ENCODE measurements at places on chromosomes 2 and 18. TPM values are rescaled to one million over a fixed set of nuclear protein-coding genes. Genes with fewer than 3 reads are reported as not detected.

Gene MAB21L4
- 22.2 TPM for total RNA-seq

Gene GBX2
- not detected for total RNA-seq

Gene TRABD2A
- 6.5 TPM for total RNA-seq

Gene SERPINB3
- not detected for total RNA-seq

Gene CNTNAP5
- not detected for total RNA-seq

DNA sequence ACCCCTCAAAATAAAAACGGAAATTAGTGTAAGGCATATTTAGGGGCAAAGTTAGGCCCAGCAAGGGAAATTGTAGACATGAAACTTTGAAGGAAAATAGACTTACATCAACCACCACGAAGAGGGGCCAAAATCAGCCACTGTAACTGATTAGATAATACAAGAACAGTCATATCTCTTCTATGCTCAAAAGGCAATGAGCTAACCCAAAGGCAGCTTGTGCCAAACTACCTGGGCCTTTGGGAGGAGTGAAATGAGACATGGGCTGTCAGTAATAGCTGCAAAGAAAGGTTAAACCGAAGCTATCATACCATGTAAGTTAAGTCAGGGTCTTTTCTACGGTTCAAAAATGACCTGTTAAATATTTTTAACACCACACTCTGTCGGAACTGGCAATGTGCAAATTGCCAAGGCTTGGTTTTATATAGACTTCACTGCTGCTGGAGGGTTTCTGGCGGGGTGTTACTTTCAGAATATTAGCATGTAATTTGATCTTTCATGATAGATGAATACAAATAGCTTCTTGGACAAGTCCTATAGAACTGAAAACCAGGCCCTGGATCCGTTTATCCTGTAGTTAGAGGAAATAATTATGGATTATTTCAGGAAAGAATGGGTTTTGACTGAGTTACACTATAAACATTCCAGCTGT lies 69.6 kb downstream of the ACVR1 start:
- DNase-seq, result no peak

DNA sequence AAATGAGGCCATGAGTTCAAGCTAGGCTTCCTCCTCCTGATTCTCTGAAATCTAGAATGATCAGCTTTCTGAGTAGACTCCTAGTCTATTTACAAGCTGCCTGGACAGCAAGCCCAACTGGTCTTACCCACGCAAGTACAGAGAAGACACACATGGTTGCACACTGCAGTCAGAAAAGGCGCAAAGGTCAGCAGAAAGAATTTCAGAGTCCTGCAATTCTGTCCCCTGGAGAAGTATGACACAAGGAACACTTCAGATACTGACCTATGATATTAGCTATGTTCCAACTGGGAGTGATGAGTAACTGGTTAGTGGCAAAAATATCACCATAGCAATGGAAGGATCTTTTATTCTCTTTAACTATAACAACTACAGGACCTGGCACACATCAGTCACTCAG lies 336.1 kb upstream of the PKDCC start:
- DNase-seq, result no peak

- DNase-seq, result no peak
Observed at GRCh38 chr18:31774477-31774785, 13.8 kb upstream of the SLC25A52 start.

DNA sequence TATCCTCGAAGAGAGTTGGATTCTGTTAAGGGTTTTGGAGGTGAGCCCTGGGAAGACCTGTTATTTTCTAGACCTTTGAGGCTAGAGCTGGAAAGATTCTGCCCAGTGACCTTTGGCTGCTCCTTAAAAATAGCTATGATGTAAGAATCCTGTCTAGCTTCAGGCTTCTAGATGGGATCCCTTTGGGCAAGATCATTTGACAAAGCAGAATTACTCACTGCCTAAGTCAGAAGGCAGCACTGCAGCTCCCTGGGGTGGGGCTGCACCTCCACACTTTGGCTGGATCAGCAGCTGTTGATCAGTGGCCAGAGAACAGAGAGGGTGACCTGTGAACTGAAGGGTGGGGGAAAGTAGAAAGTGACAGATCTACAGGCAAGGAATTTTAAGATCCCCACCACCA lies 103.8 kb downstream of the ASAP2 start:
- DNase-seq, result no peak

DNA sequence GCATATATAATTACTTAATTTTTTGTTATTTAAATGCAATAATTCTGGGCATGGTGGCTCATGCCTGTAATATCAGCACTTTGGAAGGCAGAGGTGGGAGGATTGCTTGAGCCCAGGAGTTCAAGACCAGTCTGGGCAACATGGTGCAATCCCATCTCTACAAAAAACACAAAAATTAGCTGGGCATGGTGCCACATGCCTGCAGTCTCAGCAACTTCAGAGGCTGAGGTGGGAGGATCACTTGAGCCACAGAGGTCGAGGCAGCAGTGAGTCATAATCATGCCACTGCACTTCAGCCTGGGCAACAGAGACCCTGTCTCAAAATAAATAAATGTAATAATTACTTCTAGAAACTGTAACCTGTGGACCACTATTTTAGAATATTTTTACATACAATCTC lies 21.5 kb upstream of the TMEM87B start:
- DNase-seq, result no peak

DNA sequence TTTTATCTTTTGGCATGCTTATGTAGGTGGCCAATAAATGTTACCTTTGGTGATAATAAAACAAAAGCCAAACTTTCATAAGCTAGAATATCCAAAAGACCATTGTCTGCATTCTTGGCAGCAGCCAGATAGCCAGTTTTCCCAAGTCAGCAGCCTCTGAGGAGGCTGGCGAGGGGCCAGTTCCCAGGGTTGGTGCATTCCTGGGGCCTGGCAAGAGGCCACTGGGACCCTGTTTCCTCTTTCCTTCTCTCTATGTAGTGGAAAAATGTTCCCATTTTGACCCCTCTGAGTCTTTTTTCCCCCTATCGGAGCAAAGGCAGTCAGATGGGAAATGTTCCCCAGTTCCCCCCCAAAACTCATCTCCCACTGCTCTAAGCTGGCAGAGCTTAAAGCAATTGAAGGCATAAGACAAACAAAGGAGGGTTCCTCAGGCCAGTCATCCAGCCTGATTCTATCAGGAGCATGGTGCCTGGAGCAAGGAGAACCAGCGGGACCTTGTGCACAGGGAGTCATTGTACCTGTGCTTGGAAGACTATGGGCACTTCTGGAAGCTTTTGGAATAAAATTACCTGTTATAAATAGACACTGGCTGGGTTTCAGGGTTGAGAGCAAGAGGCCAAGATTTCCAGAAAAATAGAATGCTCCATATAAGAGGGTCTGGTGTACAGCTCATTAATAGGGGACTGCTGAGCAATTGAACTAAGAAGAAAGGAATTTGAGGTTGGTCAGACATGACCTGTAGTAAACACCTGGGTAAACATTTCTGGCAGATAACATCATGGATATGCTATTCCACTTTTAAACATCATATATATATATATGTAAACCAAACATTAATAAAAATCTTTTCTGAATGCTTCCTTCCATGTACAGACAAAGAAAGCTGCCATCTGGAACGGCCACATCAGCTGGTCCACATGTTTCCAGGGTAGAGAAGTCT lies 63.4 kb downstream of the NCKAP5 start:
- DNase-seq, result no peak

DNA sequence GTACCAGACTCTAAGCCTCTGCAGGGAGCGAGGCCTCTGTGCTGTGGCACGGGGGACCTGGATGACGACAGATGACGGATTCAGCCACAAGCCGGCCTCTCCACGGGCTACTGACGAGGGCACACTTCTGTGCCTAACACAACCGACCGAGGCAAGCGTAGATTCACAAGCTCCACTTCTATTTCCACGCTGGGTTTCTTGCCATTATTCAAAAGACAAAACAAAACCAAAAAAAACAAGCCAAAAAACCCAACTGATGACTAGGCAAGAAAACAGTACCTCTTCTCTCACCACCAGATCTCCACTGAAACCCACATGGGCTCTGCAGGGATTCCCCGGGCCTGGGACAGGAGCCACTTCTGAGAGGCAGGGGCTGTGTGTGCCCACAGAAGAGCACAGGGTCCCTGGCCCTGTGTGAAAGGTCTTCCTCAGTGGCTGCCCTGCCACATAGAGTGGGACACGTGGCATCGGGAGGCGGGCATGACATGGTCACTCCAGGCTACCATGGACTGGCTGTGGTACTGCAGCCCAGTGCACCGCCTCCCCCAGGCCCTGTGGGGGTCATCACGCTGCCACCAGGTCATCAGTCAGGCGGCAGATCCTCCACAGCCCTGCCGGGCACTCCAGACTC lies 254.7 kb downstream of the HDAC4 start:
- no peak for DNase-seq

DNA sequence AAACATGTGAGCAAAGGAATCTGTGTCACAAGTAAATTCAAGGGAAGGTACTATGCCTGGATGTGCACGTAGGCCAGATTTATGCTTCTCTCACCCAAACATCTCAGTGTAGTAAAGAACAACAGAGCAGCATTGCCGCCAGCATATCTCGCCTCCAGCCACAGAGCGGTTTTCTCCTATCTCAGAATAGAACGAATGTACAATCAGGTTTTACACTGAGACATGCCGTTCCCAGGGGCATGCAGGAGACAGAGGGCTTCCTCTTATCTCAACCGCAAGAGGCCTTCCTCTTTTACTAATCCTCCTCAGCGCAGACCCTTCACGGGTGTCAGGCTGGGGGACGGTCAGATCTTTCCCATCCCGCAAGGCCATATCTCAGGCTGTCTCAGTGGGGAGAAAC lies 175.3 kb downstream of the RPIA start:
- DNase-seq, result no peak

DNA sequence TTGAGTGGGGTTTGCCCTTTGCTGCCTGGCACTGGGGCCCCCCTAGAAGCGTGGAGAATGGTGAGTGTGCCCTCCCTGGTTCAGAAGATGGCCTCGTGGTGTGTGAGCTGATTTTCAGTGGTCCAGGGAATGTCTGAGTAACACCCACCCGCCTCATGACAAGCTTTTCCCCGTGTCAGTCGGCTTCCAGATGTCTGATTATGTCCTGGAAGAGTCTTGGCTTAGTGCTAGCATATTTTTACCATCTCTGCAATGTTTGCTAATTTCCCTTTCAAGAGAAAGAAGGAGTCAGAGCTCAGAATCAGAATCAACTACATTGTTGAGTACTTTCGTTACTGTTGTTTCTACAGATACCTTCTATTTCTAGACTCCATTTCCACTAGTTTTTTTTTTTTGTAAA lies 214.7 kb downstream of the SEPTIN10 start:
- DNase-seq, result no peak

GRCh38 chr2:144679942-144680341 lies 160.0 kb upstream of the ZEB2 start:
- no peak for DNase-seq

DNA sequence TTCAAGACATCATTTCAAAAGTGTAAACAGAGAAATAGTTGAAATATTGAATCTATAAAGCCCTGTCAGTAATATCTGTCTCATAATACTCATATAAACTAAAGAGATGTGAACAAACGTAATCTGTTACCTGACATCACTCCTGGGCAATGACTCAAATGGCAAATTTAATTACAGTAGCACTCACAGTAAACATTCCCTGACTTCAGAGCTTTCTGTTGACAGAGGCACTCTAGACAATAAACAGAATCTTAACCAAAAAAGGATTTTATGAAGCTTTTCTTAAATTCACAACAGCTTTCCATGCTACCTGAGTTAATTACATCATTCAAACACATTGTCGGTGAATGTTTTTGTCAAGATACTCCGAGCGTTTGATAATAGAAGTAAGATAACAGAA lies 128.1 kb upstream of the PDE1A start:
- DNase-seq, result no peak

DNA sequence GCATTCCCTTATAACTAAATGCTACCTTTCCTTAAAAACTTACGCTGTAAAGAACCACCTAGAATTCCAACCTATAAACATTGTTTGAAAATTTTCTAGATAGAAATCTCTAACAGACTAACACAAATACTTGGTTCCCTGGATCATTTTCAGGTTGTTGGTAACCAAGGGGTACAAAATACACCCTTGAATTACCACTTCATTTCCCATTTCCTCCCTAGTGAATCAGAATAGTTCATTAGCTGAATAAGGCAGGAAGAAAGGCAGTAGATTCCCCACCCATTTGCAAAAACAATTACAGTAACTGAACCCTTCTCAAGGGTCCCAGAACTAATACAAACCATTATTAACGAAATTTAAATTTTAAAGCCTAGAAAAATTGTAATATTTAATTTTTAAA lies 5.5 kb downstream of the MEX3C start:
- no peak for DNase-seq

DNA sequence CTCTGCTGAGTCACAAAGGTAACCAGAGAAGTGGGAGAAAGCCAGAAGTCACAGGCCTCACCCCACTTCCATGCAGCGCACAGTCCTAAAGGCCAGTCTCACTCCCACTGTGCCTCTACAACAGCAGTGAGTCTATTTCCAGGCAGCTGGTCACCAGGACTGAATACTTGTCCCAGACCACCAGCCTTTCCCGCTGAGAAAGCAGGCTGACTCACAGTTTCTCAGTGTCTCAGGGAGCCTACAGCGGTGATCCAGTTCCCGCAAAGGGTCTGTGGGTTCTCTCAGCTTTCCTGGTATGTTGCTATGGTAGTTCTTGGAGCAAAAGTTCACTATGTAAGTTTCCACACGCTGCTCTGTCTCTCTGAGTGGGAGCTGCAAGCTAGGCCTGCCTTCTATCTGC lies 622.5 kb downstream of the RNF144A start:
- DNase-seq, result no peak

GRCh38 chr2:31785876-31786275 lies 205.1 kb upstream of the SRD5A2 start:
- DNase-seq, result no peak

DNA sequence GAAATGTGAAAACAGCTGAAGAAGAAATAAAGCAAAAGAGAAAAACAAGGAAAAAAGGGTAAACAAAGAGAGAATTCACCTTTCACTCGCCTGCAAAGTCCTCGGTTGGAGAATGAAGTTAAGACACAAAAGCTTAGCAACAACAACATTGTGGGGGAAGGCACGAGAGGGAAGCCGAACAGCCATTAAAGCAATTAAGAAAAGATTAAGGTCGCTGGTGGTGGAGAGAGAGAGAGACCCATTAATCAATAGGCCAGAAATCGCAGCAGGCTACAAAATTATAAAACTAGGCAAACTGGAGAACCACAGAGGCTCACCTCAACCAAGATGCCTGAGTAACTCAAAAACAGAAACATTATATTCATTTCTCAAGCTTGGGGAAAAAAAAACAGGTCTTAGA lies 120.0 kb upstream of the SIX3 start:
- DNase-seq, result no peak

GRCh38 chr18:76490670-76491472 lies 4.2 kb downstream of the ZNF516 start:
- peak; percentile 87 for DNase-seq

DNA sequence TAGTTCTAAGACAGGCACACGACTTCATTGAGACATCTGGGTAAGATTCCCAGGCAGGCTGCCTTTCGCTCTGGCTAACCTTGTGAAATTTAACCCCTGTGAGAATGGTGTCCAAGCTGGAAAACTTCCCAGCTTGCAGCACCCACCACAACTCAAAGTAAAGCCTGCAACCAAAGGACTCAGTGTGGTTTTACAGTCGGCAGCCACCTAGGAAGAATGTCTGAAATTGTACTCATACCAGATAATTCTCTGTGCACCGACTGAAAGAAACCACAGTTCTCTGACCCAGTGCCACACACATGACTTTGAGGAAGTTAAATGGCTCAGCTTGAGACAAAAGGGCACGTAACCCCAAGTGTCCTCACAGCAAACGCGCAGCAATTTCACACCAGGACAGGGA lies 125.7 kb downstream of the RBMS1 start:
- DNase-seq, result no peak

Measured in upper lobe of right lung (tissue), 1 donor.